ENCODE measurements at places on chromosomes 2 and 18.

- DNase-seq, result no peak
Observed at GRCh38 chr2:139626128-139626527, 845.9 kb upstream of the NXPH2 start.

DNA sequence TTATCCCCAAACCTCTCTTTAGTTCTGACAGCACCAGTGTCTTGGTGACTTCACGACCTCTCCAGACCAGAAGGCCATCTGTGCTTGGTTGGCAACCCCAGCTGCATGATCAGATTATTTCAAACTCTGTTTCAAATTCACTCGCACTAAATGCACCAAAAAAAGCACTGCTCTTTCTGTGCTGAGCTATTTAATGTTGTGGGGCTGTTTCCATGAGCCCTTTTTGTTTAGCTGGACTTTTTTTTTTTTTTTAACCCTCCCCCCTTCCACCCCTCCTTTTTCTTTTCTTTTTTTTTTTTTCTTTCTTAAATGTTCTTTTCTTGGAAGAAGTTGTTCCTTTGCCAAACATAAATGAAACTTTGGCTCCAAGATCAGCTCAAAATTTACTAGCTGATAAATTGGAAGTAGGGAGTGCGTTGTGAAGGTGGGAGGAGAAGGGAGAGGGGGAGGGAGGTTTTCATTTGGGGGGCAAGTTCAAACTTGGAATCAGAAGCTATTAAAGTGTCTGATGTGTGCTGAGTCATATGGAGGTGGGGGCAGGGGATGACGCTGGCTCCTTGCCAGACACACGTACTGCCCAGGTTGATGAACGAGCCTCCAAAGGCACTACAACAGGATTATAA lies 543.0 kb upstream of the TNP1 start:
- no peak for DNase-seq

DNA sequence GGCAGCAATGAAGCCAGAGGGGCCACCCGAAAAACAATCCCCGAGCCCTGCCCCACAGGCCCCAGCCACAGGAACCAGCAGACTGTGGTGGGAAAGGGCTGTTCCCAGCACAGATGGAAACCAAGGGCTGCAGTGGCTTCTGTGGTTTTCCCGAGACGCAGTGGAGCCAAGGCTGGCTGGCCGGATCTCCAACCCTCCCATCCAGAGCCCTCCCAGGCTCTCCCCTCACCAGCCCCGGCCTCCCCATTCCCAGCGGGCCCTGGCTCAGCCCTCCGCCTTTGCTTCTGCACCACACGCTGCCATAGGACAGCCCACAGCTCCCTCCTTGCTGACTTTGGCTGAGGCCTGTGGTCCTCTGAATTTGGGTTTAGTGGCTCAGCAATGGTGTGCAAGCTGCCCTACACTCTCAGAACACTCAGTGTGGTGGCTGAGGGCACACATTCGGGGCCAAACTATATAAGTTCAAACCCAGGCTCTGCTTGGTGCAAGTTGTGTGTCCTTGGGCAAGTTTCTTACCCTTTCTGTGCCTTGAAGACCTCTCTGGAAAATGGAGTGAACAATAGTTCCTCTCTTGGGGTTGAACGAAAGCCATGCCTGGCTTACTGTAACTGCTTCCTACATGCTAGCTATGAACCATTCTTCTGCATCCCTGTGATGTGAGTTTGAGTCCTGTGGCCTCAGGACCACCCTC lies 200.1 kb downstream of the SMAD7 start:
- no peak for DNase-seq

GRCh38 chr2:86507600-86507999 lies 55.6 kb downstream of the CHMP3 start:
- DNase-seq, result no peak

Measured in effector CD4-positive, alpha-beta T cell (primary cell).